IPS-NIHi11 (cell line): ENCODE measurements at places on chromosomes 11 and 22.

DNA sequence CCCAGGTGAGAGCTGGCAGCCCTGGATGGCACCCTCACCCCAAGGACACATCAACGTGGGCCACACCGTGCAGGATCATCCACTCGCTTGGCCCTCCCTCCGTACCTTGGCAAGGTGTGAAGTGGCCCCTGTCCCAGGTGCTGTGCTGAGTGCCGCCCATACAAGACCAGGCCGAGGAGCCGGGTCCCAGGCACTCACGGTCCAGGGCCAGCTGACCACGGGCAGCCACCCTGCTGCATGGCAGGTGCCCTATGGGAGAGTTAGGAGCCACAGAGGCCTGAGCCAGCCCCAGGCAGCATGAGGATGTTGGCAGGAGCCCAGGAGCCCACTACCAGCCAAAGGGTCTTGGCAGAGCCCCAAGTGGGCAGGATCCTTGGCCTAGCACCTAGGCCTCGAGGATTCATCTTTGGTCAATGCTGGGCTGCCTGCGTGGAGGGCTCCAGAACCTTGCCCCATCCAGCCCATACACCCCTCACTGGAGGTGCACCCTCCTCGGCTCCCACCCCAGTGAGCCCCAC is 19.6 kb downstream of the RTN4R start:
- DNase-seq = no peak

DNA sequence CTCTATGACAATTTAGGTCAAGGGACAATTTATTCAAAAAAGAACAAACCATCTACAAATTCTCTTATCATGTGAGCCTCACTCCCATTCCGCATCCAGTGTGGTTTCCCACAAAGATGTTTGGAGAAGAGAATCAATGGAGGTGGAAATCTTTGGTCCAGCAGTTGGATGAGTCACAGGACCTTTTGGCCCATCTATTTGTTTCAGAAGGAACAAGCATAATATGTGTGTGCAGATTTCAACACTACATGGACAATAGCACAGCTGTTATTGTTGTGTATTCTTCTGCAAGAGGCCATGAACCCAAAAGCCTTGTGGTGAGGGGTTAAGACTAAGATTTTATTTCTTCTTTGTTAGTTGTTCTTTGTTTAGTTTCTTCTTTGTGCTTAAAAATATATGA is 61.6 kb downstream of the OR10A6 start:
- DNase-seq = no peak

GRCh38 chr22:33255791-33256190 is 197.6 kb upstream of the SYN3 start:
- DNase-seq = no peak

GRCh38 chr11:6862961-6863360 is at the start of gene OR10A2:
OR10A2 (plus strand) TSS chr11:6863057; CDS start chr11:6869755, 6,698 bp downstream.
- DNase-seq = peak; percentile 14

- DNase-seq = no peak
Measured at GRCh38 chr22:41288245-41288946, 2.4 kb upstream of the RANGAP1 start.

DNA sequence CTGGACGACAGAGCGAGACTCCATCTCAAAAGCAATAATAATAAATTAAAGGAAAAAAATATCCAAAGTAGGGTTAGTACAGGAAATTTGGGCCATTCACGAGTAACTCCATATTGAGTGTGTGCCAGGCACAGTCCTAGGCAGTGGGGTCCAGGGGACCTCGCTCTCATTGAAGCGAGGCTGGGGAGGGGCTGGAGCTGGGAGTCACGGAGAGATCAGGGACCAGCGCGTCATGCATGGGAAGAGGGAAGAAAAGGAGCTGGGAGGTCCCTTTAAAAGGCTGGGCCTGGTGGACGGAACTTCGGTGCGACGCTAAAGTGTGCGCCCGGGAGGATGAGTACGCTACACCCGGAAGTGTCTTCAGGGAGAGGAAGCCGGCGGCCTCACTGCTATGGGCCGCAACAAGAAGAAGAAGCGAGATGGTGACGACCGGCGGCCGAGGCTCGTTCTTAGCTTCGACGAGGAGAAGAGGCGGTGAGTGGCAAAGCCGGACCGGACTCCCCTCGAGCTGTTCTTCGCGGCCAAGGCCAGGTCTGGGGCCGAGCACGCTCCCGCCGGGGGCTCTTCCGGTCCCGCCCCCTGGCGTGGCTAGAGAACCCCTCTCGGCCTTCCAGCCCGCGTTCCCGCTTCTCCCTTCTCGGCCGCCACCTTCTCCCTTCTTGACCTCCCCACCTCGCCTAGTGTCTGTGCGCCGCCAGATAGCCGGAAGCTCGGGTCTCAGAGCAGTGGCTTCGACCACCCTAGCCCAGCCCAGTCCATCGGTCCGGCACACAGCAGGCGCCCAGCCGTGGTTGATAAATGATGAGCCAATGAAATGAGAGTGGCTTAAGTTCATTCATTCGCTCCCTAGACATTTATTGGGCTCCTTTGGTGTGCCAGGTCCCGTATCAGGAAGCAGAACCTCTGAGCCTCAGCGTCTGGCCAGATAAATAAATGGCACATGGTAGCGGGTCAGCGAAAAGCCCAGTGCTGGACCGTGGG is at the start of gene NOL12:
Gene NOL12 (plus strand): TSS at position 342 of the 981 bp plus-strand sequence. CDS start 50 bp downstream, at position 392.
- peak; percentile 87 for DNase-seq

- DNase-seq = no peak
Measured at GRCh38 chr22:35317680-35318290, 18.1 kb downstream of the TOM1 start.

DNA sequence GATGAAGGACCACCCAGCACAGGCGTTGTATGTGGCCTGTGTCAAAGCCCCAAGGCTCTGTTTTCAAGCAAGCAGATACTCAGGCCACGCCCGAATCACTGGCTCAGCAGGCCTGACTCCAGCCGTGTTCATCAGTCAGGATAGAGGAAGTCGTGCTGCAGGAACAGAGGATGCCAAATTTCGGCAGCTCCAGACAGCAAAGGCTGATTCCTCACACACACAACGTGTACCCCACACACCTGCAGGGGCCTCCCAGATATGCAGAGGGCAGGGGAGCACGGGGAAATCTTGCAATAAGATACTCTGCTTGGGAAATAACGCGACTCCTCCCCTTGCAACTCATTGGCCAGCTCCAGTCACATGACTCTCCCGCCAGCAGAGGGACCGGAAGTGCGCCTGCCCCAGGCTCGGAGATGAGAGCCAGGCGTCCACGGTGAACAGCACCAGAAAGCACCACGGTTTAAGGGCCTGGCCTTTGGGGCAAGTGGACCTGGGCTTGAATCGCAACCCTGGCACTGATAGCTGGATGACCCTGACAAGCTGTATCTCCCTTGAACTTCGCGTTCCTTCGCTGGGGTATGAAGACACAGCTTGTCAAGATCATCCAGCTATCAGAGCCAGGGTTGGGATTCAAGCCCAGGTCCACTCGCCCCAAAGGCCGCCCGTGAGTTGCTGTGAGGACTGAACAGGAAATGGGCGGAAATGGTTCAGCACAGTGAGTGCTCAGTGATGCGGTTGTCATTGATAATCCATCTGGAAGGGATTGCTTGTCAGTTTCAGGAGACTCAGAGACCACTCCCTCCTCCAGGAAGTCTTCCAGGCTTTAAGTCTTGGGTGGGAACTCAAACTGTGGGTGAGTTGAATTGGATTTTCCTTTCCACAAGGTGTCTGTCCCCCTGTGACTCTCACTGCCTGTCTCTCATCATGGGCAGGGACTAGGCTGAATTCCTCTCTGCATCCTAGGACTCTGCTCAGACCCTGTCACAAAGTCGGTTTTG is 88.5 kb downstream of the MYEOV start:
- DNase-seq = peak; percentile 79

- DNase-seq = no peak
Measured at GRCh38 chr11:117945047-117945810, 16.0 kb upstream of the TMPRSS13 start.

DNA sequence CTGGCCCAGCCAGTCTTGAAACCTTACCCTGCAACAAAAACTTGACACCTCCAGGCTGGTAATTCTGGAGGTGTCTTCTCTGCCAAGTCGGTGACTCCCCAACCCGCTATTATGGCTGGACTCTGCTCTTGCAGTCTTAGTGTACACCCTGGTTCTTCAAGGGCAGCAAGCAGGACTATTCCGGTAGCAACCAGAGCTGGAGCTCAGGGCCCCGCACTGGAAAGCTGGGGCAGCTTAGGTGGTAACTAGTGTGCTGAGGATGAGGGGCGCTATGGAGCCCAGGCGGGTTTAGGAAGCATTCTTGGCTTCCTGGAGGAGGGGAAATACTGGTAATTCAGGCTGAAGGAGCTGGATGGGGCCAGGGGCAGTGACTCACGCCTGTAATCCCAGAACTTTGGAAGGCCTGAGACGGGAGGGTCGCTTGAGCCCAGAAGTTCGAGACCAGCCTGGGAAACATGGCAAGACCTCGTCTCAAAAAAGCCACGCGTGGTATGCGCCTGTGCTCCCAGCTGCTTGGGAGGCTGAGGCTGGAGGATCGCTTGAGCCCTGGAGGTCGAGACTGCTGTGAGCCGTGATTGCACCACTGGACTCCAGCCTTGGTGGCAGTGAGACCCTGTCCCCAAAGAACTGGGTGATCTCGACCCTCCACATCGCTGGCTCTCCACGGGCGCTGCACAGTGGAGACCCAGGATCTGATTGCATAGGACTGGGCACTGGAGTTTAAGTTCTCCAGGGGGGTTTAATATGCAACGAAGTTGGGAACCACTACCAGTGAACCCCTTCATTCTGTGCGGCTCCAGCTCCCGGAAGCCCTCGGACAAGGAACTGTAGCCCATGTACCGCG is 10.6 kb upstream of the AIFM3 start:
- peak; percentile 64 for DNase-seq

- DNase-seq = no peak
Measured at GRCh38 chr11:26953770-26954392, 40.0 kb upstream of the FIBIN start.

DNA sequence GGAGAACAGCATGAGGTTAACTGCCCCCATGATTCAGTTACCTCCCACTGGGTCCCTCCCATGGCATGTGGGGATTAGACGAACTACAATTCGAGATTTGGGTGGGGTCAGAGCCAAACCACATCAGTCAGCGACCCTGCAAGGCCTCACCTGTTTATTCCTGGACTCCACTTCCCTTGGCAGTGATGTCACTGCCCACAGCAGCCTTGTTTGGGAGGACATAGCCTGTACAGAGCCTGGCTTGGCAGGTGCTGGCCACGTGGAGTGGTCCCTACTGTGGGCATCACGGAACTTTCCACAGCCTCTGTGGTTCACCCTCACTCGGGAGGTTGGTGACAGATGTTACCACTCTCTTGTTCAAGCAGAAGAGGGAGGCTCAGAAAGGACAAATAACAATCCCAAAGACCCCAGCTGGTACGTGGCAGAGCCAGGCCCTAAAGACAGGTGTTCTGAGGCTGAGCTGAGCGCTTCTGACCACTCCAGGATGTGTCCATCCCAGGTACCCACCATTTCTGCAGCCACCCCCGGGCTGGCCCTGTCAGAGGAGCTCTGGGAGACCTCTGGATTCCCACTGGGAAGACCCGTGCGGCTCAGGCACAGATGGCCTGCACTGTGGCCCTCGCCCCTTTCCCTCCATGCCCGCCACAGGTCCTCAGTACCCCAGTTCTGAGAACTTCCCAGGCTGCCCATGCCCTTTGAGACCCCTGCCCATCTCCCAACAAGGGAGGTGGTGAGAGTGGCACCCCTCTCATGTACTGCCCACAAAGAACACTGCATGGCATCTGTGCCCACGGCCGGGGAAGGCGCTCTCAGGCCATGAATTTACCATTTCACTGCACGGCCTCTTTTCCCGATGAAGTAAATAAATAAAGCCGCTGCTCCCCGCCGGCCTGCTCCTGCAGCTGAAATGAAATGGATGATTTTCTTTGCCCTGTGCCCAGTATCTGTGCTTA is 605.8 kb downstream of the TBC1D22A start:
- no peak for DNase-seq

DNA sequence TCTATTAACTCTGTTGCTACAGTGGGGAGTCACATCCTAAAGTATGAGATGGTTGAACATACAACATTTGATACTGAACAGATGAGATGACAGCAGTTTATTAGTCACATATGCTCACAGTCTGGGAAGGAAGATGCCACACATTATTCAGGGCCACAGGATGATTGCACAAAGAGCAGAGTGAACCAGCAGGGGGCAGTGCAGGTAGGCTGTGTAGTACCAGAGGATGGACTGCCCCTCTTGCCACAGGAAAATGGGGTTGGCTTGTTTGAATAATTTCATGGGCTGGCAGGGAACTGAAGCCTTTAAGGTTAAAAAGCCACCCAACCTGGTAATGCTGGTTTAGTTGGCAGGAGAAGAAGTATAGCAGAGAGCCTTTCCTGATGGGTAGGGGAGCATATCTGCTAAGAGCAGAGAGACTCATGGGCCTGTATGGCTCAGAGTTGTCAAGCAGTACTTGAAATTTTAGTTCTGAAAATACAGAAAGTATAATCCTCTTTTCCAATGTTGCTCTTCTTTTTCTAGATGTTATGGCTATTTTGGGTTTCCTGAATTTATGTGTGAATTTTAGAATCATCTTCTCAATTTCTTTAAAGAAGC is 180.4 kb upstream of the B3GAT1 start:
- peak; percentile 69 for DNase-seq

GRCh38 chr11:117378976-117379865 is 51.6 kb downstream of the CEP164 start:
- no peak for DNase-seq

DNA sequence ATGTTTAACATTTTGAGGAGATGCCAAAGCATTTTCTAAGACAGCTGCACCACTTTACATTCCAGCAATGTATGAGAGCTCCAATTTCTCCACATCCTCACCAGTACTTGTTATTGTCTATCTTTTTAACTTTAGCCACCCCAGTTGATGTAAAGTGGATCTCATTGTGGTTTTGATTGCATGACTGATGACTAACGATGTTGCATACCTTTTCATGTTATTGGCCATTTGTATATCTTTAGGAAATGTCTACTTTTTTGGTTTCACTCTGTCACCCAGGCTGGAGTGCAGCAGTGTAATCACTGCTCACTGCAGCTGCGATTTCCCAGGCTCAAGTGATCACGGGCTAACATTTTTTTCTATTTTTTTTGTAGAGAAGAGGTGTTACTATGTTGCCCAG is 8.9 kb downstream of the TTC28 start:
- no peak for DNase-seq

GRCh38 chr22:48574776-48575617 is 1252.7 kb downstream of the BRD1 start:
- peak; percentile 98 for DNase-seq

- DNase-seq = no peak
Measured at GRCh38 chr11:3169255-3170043, 4.3 kb upstream of the OSBPL5 start.

DNA sequence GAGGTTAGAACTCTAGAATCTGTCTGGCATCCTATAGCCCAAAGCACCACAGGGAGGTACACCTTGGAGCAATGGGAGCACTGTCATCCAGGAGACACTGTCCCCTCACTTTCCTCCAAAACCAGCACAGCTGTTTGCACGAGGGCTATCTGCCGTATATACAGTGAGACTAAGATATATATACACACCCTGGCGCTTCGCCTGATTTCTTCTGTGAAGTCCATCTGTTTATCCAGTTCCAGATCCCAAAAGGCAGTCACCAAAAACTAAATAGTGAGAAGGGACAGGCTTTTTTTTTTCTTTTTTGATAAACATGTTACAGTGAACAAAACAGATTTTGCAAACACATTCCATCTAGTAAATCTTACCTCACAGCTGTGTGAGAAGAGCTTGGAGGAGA is 68.5 kb downstream of the ARFGAP2 start:
- no peak for DNase-seq

- no peak for DNase-seq
Measured at GRCh38 chr11:96340555-96340885, 2.5 kb downstream of the MAML2 start.

GRCh38 chr11:40183073-40184064 is 1276.1 kb downstream of the LRRC4C start:
- DNase-seq = no peak

- no peak for DNase-seq
Measured at GRCh38 chr22:46551996-46552395, 14.6 kb upstream of the CELSR1 start.
